Stimulated activated CD4-positive, alpha-beta T cell treated with anti-CD3 and anti-CD28 coated beads, Interleukin-1b, Interleukin-23, amount 100 ng/mL, for 1 hour (primary cell): ENCODE measurements at places on chromosomes 6 and 20.

GRCh38 chr6:144064402-144065212 is 30.8 kb downstream of the SF3B5 start:
- DNase-seq = peak; percentile 53

DNA sequence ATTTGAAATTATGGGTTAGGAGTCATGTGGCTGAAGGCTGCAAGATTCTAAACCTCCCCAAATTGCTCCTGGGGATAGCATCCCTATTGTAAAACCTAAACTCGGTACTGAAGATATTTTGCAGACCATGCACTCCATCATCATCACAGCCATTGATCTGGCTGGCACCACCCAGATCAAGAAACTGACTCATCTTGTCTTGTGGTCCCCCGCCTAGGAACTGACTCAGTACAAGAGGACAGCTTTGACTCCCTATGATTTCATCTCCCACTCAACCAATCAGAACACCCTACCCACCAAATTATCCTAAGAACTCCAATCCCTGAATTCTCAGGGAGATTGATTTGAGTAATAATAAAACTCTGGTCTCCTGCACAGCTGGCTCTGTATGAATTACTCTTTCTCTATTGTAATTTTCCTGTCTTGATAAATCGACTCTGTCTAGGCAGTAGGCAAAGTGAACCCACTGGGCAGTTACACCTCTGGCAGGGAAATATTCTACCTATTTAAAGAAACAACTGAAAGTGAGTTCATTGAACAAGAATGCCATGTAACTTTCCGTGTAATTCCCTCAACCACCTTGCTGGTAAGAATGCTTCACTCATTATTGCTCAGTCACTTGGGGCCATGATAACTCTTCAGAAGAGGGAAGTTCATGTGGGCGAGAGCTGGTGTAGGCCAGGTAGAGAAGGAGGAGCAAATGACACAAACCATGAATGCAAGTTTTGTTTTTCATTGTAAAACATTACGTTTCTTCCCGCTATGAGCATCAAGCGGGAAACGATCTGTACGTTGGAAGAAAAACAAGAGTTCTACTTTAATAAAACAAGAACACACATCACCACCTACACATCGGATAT is 602.9 kb upstream of the ARID1B start:
- DNase-seq = no peak

GRCh38 chr6:41037107-41037900 is 1.7 kb downstream of the UNC5CL start:
- DNase-seq = no peak

GRCh38 chr6:13425943-13426931 is 61.2 kb downstream of the GFOD1 start:
- DNase-seq = no peak

DNA sequence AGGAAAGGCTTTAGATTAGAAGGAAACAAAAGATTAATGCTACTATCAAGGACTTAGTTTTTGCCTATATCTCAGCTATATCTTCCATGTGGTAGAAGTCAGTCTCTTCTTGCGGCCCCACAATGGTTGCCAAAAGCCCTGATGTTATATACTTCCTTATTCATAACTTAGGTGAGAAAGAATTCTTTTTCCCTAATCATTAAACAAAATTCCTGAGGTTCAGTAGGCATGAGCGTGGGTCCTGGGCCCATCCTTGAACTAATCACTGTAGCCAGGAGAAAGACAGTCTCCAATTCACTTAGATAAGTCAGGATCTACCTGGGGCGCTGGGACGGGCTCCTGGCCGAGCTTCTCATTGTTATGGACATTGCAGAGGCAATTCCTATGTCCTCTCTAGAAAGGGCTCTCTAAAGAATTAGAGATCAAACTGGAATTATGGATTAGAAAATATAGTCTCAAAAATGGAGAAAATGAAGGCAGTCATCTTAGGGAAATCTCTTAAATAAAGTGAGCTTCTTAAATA is 134.3 kb downstream of the KIF6 start:
- no peak for DNase-seq

GRCh38 chr20:60718743-60719480 is 533.1 kb upstream of the CDH4 start:
- DNase-seq = no peak
